ENCODE measurements at places on chromosomes 2 and 18.

- H3K4me1 ChIP-seq, result peaks cover 23% of the 10 kb centered on the region
- H3K36me3 ChIP-seq, result no peaks in the 10 kb centered on the region
- no peak for DNase-seq
- peak overlapping the region; percentile 98 for H3K4me3 ChIP-seq
- H3K27ac ChIP-seq, result no peak overlapping the region
- H3K27me3 ChIP-seq, result no peaks in the 10 kb centered on the region
Measured at GRCh38 chr2:201114846-201115245, 1.1 kb upstream of the CFLAR start.

- no peaks in the 10 kb centered on the region for H3K4me1 ChIP-seq
- no peak overlapping the region for H3K27ac ChIP-seq
- no peak for DNase-seq
- no peak overlapping the region for H3K4me3 ChIP-seq
- no peaks in the 10 kb centered on the region for H3K27me3 ChIP-seq
Measured at GRCh38 chr2:29343830-29344229, 228.6 kb downstream of the CLIP4 start.

DNA sequence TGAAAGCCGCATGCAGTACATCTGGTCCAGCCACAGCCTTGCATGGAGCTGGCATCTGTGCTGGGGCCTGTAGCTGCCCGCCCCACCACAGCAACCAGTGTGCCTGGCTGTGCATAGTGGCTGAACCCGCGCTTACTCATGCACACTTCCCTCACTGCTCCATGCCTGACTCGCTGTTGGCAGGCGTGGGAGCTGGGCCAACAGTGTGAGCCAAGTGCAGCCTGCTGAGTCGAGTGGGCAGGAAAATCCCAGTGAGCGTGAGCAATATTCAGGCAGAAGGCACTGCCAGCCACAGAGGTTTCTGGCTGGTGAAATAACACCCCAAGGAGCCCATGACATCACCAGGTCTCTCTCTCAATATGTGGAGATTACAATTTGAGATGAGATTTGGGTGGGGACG lies 1674.1 kb upstream of the TMEFF2 start:
- DNase-seq, result no peak
- no peak overlapping the region for H3K27ac ChIP-seq
- H3K27me3 ChIP-seq, result no peaks in the 10 kb centered on the region
- H3K4me1 ChIP-seq, result no peaks in the 10 kb centered on the region

- peaks cover 20% of the 10 kb centered on the region for H3K36me3 ChIP-seq
- no peaks in the 10 kb centered on the region for H3K27me3 ChIP-seq
- no peaks in the 10 kb centered on the region for H3K4me1 ChIP-seq
Measured at GRCh38 chr18:49251451-49251850, 209.0 kb downstream of the DYM start.

DNA sequence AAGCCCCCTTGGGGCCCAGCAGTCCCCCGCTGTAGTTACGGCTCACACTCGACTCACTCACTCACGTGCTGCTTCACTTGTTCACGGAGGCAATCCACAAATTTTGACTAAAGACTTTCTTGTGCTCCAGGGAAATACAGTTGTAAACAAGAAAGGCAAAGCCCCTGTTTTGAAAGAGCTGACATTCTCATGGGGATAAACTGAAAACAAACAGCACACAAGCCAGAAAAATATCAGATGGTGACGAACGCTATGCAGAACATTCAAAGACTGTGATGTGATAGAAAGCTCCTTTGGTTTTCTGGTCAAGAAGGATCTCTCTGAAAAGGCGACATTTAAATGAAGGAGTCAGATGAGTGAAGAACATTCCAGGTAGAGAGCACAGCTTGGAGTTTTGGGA lies 385.3 kb upstream of the SMIM21 start:
- no peak overlapping the region for H3K4me3 ChIP-seq
- H3K36me3 ChIP-seq, result no peaks in the 10 kb centered on the region
- no peaks in the 10 kb centered on the region for H3K27me3 ChIP-seq
- no peak overlapping the region for H3K27ac ChIP-seq
- no peaks in the 10 kb centered on the region for H3K4me1 ChIP-seq
- DNase-seq, result no peak

GRCh38 chr2:172182624-172183023 lies 79.9 kb upstream of the DLX2 start:
- no peaks in the 10 kb centered on the region for H3K27me3 ChIP-seq
- no peaks in the 10 kb centered on the region for H3K4me1 ChIP-seq
- no peaks in the 10 kb centered on the region for H3K36me3 ChIP-seq
- no peak overlapping the region for H3K4me3 ChIP-seq
